ENCODE measurements at places on chromosomes 1 and 21. TPM values are rescaled to one million over a fixed set of nuclear protein-coding genes. Genes with fewer than 3 reads are reported as not detected.

The BRDT gene
- not detected for total RNA-seq

The BMP8A gene
- total RNA-seq = not detected

The RGSL1 gene
- not detected for total RNA-seq

The NAXE gene
- total RNA-seq = 64.5 TPM

The SELENBP1 gene
- not detected for total RNA-seq

The MYCL gene
- total RNA-seq = 0.11 TPM

The COL24A1 gene
- not detected for total RNA-seq

The C1orf53 gene
- 1.8 TPM for total RNA-seq

The CYP4Z1 gene
- not detected for total RNA-seq

The OR14K1 gene
- total RNA-seq = not detected
